Epithelial cell of proximal tubule (primary cell): ENCODE measurements at places on chromosomes 3 and 15.

- DNase-seq: no peak
Observed at GRCh38 chr3:140584549-140584948, 93.3 kb upstream of the TRIM42 start.

- no peak for DNase-seq
Observed at GRCh38 chr15:56261854-56262509, 18.3 kb upstream of the RFX7 start.

GRCh38 chr3:31661286-31661685 is 128.6 kb downstream of the STT3B start:
- no peak for DNase-seq

DNA sequence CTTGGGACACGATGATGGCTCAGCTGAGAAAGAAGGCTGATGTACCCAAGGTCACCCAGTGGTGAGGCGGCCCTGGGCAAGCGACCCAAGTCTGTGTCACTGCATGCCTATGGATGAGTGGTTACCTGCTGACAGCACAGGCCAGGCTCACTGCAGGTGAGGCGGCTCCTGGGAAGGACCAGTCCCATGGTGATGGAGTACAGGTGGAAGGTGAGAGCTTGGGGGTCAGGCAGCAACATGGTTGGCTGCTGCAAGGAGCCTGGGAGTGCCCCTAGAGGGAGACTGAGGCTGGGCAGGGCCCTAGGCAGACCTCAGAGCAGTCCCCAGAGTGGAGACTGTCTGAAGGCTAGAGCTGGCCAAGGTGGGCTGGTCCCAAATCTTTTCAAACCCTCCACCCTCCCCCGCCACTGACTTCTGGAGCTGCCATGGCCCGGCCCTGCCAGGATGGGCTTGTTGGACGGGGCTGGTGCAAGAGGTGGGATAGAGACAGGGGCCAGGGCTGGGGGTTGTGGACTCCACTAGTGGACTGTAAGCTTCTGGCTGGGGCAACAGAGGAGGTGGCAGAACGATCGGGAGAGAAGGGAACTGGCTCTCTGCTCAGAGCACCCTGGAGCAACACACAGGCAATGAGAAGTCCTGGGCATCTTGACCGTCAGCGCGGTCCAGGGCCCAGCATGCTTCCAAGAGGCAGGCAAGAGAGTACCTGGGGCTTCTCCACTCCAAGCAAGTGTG is 72.5 kb upstream of the SLC6A11 start:
- no peak for DNase-seq

DNA sequence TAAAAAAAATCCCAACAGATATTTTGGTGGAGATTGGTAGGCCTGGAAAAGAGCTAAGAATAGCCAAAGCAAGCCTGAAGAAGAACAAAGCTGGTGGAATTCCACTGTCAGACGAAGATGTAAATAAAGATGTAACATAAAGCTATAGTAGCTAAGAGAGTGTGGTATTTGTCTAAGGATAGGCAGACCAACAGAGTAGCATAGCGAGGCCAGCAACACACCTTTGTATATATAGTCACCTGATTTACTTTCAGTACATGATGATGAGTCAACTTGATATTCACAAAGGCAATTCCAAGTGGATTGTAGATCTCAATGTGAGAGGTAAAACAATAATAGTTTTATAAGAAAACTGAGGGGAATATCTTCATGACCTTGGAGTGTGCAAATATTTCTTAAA is 53.6 kb upstream of the SYN2 start:
- no peak for DNase-seq

DNA sequence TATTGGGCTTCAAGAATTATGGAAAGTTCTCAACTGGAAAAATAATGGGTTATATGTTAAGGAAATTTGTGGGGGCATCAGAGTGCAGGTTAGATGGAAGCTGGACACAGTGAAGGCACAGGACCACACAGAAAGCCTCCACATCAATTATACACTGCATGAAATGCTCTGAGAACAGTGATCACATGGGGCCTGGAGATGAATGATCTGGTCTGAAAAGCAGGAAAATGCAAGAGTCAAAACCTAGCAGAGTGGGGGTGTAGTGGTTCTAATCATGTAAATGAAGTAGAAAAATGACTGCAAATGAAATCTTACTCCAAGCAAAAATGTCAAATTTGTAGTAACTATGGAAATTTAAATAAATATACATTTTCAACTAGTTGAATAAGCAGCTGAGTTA is 123.6 kb downstream of the TUSC7 start:
- no peak for DNase-seq

- no peak for DNase-seq
Observed at GRCh38 chr15:35477312-35478262, 68.4 kb downstream of the DPH6 start.

- DNase-seq: no peak
Observed at GRCh38 chr3:155420881-155421486, 127.5 kb upstream of the STRIT1 start.

DNA sequence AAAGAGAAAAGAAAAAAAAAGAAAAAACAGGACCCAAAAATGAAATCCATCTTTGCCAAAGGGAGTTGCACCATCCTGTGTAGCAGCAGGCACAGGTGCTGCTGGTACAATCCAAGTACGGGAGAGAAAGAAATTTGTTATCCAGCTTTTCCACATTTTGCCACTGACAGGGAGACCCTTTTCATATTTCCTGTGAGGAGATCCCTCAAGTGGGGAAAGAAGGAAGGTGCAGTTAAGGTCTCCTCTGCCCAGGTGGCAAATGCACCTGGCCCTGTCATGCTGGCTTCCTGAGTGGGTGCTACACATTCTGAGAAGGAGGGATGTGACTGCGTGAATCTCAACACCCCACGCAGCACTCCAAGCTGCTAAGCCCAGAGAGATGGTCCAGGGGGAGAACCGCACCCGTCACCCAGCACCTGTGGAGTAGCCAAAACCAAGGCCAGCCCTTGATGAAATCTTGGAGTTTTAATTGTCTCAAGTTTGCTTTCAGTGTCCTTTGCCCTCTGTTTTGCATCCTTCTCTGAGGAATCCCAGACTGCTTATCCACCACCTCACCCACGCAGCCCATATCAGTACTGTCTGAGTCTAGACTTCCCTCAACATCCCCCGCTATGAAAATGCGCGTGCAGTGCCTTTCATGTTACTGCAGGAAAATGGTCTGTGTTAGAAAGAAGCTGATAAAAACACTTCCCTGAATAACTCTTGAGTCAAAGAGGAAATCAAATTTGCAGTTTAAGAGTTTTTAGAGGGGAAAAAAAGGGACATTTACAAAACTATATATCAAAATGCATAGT is 141.9 kb upstream of the THBS1 start:
- DNase-seq: no peak

- DNase-seq: no peak
Observed at GRCh38 chr3:177961784-177962183, 574.5 kb upstream of the KCNMB2 start.

DNA sequence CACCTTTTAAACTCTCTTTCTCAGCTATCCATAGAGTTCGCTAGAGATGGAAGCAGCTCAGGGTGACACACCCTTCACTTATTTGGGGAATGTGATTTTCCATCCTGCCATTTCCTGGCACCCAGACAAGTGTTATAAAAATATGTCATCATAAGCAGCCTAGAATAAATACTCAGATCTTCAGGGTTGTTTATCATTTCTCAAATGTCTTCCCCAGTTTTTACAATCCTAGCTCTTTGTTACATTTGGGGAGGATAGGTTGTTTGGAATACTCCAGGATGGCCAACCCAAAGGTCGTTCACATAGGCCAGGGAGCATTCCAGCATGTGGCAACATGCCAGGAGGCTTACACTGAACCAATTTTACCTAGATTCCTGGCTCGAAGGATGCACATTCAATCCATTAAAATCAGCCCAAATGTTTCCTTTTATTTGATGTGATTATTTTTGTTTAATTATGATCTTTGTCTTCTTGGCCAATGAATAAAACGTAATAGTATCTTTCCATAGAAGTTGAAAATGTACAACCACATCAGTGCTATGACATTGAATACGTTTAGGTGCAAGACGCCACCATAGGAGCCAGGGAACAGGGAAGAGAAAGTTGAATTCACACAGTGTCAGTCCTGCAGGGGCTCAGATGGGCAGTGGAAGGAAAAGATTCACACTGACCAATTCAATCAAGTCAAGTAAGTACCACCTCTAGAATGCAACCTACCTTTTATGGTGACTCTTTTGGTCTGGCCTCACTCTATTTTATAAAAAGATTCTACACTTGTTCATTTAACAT is 537.7 kb upstream of the MDFIC2 start:
- peak; percentile 6 for DNase-seq

- DNase-seq: no peak
Observed at GRCh38 chr3:64686446-64686908, 1.3 kb downstream of the ADAMTS9 start.

- DNase-seq: no peak
Observed at GRCh38 chr3:141151439-141151838, 80.2 kb upstream of the PXYLP1 start.

DNA sequence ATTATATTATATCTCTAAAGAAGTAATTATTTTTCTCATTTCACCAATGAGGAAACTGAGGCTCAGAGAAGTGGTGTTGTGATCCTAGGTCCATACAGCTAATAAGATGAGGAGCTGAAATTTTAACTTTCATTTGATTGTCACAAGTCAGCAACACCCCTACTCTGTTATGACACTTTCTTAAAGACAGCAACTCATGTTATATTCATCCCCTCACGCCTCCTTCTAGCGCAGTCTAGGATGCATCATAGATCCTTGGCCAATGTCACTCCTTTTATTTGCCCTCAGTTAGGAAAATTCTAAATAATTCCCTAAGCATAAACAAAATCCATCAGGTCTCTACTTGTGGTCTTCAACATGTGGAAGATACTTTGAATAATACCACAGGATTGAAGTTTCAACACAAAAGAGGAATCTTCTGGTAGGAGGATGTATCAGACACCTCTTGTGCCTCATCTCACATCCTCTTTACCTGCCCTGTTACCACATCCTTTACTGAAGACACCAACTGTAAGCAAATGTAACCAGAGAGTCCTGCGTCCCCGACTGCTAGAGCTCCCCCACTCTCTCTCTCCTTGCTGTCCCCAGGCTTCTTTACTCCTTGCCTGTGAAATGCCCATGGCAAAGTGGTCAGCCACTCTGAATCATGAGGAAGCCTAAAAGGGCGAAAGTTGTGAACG is 53.7 kb downstream of the TRIM42 start:
- no peak for DNase-seq

DNA sequence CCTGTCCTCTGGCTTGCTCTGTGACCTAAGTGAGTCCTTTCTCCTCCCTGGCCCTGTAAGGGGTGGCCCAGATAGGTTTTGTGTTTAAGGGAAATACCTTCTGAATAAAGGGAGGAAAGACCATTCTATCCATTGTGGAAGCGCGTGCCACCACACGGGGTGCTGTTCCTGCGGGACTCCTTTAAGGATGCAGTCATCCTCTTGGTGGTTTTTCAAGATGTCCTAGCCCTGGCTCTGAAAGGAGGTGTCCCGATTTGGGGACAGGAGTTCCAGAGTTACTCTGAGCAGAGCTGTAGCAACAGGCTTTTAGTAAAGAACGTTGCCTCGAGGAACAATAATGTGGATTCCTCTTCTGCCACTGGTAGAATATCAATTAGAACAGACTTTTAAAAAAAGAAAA is 9.6 kb downstream of the SLC6A6 start:
- no peak for DNase-seq

GRCh38 chr15:31455499-31455898 is 128.9 kb downstream of the KLF13 start:
- no peak for DNase-seq

GRCh38 chr15:49490966-49491365 is 67.9 kb downstream of the FGF7 start:
- no peak for DNase-seq

- DNase-seq: no peak
Observed at GRCh38 chr3:27642796-27643195, 79.3 kb downstream of the EOMES start.

DNA sequence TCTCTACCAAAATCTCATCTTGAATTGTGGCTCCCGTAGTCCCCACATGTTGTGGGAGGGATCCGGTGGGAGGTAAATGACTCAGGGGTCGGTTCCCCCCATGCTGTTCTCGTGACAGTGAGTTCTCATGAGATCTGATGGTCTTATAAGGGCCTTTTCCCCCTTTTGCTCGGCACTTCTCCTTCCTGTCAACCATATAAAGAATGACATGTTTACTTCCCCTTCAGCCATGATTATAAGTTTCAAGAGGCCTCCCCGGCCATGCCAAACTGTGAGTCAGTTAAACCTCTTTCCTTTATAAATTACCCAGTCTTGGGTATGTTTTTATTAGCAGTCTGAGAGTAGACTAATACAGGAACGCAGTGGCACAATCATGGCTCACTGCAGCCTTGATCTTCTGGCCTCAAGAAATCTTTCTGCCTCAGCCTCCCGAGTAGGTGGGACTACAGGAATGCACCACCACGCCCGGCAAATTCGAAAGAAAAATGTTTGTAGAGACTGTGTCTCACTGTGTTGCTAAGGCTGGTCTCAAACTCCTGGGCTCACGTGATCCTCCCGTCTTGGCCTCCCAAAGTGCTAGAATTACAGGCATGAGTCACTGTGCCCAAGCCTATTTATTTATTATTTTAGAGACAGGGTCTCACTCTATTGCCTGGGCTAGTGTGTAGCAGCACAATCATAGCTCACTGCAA is 101.0 kb downstream of the ATP10A start:
- no peak for DNase-seq

DNA sequence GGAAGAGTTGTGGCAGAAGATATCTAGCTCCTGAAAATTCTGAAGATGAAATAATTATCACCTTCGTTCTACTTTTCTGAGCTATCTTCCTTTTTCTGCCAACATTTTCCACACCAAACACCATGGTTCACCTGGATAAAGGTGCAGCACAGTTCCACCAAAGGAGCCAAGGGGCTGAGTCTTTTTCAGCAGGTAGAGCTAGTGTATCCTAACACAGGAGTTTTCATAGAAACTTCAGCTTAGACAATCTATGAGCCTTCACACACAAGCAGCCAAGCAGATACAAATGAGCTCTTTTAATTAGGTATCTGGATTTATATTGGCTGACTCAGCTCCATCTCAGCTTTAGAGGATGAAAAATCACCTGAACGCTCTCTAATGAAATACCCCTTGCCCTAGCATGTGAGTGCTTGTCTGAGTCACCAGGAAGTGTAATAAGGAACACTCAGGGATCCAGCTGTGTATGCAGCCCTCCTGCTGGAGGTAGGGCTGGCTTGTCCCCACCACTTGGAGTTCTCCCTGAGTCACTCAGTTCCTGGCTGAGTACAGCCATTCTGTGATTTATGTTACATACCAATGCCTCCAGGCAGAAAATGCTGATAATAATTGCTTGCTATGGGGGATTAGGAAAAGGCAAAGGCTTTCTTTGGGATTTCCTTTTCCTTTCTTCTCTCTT is 385.7 kb downstream of the LSAMP start:
- DNase-seq: peak; percentile 99

- no peak for DNase-seq
Observed at GRCh38 chr15:48802257-48802656, 8.6 kb downstream of the CEP152 start.
